ENCODE measurements at places on chromosomes 16 and 17.

- no peak for DNase-seq
These were observed 17.6 kb upstream of the ITGAM start for GRCh38 chr16:31242206-31242605.

DNA sequence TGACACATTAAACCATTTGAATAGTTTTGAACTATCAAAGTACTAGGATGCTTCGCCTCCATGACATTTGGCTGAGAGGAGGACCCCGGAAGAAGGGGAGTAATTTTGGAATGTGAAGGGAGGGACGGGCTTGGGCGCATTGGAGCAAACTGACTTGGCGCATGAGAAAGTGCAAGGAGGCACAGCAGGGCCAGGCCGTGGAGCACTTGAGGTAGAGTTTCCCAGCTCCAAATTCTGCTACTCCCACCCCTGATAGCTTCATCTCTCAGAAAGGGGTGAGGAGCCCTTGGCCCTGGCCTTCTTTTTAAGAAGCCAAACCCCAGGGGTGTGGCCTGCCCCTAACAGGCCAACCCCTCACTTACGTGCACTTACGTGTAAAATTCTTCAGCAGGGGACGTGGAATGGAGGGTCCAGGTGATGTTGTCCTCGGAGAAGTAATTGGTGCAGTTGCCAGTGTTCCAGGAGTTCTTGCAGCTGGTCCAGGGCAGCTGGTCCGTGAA lies 17.7 kb downstream of the SLC6A4 start:
- no peak for DNase-seq

DNA sequence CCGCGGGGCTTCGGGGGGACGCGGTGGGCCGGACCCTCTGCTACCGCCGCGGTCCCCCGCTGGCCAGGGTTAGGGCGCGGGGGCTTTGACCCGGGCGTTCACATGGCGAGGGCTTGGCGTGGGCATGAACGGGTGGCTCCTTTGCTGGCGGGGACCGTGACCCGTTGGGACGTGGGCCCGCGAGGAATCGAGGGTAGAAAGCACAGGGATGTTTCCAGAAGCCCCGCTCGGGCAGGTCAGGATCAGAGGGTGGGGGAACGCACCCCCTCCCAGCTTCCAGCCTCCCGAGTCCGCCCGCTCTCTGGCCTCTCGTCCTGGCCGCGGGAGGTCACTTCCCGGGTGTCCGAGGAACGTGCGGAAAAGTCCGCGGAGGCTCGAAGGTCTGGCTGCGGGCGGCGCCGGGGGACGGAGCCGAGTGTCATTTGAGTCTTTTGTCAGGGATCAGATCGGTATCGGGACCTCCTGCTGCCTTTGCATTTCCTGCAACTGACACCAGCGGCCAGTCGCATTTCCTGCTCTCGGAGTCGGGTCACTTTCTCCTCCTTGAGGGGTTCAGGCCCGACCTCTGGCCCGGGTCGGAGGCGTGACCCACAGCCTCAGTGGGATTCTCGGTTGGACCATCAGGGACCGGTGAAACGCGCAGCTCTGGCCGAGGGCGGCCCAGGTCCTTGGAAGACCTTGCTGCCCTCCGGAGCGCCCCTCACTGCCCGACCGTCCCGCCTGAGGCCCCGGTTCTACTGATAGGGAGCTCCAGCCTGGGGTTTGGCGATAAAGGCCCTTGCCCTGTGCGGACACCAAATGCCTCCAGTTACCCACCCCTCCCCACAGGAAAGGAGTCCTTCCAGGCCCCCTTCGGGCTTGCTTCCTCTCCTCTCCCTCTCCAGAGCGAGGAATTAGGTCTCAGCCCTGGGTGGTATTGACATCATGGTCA lies 702 bp upstream of the WNT3 start:
- DNase-seq, result peak; percentile 53

DNA sequence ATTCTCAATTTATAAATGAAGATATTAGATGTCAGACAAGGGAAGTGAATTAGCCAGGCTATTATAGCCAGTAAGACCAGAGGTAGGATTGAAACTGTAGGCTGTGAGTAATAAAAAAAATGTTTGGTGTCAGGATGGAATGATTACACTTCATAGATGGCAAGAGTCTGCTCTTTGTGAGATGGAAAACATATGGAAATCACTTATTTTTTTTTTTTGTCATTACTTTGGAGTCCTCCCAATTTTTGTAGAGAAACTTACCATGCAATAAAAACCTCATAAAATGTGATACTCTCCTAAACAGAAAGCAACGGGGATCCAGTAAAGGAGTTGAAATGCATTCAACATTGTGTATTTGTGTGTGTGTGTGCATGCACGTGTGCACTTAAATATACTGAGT lies 532.7 kb upstream of the CDH8 start:
- no peak for DNase-seq

DNA sequence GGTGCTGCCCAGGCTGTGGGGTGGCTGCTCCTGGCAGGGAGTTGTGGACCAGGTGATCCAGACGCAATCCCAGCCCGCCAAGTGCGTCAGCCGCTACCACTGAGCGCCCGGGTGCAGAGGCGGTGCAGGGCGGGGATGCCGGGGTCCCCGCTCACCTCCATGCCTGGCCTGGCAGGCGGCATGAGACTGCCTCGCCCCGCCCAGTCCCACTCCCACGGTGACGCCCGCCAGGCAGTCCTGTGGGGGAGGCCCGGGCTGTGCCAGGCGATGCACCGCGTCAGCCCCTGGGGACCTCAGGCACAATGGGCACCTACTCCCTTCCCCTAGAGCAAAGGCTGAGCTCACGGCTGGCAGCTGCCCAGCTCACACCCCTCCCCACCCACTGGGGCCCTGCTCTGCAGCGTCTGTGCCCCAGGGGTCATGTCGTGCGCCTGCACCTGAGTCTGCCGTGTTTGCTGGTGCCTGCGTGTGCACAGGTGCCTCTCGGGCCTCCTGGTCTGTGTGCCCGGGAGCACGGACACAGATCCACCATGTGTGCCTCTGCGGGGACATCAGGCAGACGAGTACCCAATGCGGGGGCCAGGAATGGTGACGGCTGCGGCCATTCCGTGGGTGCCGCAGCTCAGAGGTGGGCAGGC lies 5.3 kb downstream of the RPUSD1 start:
- DNase-seq, result no peak

GRCh38 chr17:5044630-5045029 lies 9.4 kb upstream of the SLC52A1 start:
- DNase-seq, result no peak

GRCh38 chr17:74183411-74183810 lies 20.1 kb upstream of the RPL38 start:
- DNase-seq, result no peak

DNA sequence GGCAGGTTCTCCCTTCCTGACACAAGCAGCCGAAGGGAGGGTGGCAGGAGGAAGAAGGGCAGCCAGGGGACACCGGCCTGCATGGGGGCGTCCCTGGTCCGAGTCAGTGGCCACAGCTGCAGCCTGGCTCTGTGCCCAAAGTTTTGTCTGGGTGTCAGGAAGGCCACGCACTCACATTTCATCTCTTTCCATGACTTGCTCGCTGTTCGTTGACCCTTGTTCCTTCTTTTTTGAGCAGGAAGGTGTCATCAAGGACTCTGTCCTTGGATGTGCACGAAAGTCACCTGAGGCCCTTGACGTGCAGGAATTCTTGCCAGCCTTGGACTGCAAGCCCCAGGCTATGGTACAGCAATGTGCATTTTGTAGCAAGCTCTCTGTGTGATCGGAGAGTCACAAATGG lies 93.3 kb downstream of the TNFRSF13B start:
- no peak for DNase-seq

DNA sequence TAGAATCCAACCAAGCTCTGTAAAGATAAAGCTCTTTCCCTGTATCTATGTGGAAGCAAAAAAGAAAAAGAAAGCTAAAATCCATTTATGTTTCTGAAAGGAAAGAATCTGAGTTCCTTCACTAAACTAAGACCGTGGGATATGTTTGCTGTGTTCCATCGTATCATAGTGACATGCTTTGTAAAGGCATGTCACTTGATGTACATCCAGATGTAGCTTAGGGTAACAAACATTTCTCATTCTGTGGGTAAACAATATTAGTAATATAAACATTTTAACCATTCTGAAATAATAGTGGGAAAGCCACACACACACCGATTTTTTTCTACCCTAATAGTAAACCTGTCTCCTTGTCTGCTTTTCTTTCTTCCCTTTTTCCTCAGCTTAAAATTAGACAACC lies 78.1 kb downstream of the TUBD1 start:
- DNase-seq, result no peak

DNA sequence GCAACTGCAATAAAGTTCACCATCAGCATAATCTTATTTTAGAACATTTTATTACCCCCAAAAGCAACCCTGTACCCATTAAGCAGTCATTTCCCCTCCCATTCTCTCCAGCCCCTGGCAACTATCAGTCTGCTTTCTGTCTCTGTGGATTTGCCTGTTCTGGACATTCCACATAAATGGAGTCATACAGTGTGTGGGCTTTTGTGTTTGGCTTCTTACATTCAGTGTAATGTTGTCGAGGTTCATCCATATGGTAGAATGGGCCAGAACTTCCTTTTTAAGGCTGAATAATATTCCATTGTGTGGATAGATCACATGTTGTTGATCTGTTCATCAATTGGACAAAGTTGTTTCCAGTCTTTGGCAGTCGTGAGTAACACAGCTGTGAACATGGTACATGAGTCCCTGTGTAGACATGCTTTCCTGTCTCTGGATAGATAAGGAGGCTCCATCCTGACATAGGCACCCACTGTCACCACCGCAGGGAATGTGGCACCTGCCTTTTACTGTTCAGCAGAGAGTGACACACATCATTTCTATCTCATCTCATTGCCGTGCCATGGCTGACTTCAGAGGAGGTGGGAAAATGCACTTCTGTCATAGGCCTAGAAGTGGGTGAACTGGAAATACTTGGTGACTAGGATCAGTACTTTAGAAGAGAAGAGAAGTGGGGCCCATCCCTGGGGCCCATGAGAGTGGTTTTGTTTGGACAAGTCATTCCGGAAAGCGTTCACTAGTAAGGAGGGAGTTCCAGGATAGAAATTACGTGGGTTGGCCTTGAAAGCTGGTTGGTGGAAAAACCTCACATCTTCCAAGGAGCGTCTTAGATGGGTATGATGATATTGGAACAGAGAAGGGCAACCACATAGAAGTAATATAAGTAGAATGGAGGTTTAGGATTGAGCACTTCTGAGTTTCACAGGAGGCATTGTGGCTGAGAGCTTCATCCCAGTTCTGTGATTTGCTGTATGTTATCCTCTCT lies 25.8 kb downstream of the EPN2 start:
- DNase-seq, result no peak

GRCh38 chr16:57730771-57731730 lies 4.5 kb upstream of the KATNB1 start:
- no peak for DNase-seq

DNA sequence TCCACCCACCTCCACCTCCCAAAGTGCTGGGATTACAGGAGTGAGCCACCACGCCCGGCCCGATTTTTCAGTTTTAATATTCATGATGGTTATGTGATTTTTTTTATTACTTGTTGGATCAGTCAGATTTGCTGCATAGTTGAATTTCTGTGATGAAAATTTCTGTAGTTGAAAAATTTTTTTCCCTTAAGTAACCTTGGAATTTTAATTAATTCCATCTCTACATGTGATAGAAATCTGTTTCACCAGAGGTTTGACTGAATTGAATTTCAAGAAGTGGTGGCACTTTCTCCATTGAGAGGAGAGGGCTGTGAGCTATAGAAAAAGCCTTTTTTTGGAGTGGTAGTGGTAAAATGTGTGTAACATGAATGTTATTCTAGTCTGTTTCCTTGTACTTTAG lies 24.7 kb downstream of the WIPF2 start:
- DNase-seq, result no peak

DNA sequence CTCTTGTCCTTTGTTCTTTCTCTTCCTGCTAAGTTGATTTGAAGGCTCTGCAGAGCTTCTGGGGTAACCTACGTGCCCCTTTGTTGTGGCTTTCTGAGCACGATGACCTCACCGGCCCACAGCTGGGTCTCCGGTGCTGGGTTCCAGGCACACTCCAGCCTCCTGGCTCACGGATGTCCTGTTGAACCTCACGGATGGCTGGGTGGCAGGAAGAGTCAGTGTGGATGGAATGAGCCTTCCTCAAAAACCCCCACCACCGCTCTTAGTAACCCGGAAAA lies 116.0 kb downstream of the SOCS1 start:
- no peak for DNase-seq

DNA sequence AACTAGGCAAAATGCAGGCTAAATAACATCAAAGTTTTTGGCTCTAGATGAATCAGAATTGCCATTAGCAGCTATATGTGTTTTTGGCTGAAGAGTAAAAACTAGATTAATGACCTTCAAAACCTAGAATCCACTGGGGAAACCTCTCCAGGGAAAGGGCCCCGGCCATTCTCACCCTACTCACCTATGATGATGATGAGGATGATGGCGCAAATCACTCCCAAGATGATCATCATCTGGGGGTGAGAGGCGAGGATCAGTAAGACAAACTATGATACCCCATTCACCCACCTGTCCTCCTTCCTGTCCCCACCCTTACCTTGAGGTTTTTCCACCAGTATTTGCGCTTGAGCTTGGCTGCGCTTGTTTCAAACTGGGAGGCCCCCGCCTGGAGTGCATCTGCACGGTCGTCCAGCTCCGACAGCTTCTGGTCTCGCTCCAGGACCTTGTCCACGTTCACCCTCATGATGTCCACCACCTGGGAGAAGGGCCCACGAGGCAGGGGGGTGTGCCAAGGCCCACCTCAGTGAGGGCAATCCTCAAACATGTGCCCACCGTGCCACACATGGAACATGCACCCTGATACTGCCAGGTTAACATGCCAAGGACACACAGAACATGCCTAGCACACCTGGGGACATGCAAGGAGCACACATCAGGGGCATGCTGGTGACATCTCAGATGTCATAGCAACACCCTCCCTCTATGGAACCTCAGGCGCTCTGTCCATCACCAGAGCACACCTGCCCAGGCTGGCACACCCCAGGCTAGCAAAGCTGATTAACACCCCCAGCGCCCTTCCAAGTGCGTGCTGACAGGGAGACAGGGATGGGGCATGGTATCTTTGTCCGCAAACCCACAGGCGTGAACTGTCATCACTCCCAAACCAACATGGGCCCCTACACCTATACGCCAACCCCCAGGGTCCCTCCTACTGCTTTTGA lies 1.2 kb downstream of the VAMP2 start:
- no peak for DNase-seq

GRCh38 chr17:41082626-41083025 lies 1.3 kb upstream of the KRTAP4-7 start:
- DNase-seq, result no peak

DNA sequence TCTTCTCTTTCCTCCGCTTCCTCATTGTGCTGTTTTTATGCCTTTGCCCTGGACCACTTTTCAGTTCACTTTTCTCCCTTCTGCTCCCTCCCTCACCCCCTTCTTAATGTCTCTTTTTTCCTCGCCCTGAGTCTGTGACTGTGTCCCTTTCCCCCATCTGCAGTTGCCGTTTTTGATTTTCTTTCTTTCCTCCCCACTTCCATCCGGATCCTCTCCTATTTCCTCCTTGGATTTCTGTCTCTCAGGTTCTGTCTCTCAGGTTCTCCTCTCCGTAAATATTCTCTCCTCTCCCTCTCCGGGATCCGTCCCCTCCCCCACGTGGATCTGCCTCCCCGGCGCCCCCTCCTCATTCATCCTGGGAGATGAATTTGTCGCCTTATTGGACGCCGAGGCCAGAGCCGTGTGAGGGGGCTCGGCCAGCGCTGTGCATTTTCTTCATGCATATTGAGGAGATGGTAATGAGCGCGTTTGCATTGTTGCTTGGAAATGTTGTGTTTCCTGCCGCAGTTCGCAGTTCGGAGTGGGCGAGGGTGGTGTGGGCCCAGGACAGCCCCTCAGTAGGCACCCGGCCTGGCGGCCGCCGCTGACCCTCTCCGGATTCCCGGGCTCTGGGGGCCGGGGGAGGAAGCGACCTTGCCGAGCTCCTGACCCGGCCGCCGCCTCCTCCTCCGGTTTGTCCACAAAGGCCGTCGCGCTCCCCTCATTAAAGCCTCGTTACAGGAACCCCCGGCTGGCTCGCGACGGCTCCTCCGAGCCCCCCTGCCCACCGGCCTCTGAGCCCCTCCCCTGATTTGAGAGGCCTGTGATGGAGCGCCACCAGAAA lies 4.5 kb upstream of the IRX3 start:
- peak; percentile 39 for DNase-seq
